ENCODE measurements at places on chromosomes 2 and 18.
A peak's percentile ranks its signal among the peaks of the same experiment; 100 is the strongest.

DNA sequence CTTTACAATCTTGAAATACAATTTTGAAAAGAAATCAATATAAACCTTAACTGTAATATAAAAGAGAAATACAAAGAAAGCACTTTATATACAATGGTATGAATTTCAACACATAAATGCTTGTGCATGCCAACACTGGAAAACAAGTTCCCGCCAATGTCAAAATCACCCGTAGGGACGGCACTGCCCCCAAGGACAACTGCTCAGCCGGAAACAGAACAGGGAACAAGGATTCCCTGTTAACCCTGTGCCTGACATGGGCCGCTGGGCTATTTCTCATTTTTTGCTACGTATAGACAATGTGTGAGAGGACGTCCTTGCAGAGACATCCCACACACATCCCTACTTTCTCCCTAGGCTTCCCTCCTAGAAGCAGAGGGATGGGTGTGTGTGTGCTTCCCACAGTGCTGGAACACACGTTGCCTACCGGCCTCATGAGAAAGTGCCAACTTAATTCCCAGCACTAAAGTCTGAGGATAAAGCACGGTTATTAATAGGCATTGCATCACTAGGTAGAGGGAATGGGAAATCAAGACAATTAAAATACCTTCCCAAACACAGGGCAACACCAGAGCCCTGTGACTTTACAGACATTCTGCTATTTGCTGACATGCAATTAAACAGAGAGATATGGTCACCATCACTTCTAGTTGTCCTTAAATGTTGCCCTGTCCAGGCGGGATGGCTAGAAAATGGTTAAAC, 14.4 kb downstream of the AFG3L2 start:
- no peak for DNase-seq

- no peak for DNase-seq
Observed at GRCh38 chr18:78031991-78032390, 782.3 kb downstream of the GALR1 start.

- no peak for DNase-seq
Observed at GRCh38 chr2:228689053-228689452, 507.6 kb upstream of the SPHKAP start.

DNA sequence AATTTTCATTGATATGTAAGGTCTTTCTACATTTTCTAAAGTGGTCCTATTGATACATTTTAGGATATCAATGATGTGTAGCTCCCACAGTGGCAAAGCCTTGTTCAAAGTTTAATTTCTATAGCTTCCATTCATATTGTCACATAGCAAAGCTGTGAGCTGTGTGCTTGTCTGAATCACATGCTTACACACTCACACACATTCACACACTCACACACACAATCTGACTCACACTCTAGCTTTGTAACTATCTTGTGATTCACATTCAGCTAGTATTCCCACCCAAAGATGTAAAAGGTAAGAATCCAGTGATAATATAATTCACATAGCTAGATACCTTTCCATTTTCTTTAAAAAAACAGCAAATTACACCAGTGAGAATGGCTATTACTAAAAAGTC, 58.7 kb downstream of the MAPRE2 start:
- DNase-seq, result no peak

GRCh38 chr2:144785253-144785652, 265.3 kb upstream of the ZEB2 start:
- DNase-seq, result no peak

DNA sequence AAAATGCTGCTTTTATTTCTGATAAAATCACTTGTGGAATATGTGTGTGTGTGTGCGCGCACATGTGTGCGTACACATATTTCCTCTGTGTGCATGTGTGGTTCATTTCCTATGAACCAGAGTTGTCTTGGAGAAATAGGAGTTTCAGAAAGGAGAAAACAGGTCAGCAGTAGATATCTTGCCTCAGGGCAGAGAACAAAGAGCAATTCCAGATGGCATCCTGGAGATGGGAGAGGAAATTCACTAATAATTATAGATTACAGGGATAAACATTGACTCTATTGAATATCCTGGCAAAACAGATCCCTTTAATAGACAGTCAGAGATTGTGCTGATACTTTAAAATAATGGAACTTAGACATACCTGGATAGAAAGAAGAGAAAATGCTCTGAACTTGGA, 298.0 kb downstream of the TRIB2 start:
- DNase-seq, result no peak

GRCh38 chr2:109437325-109438090, 176.3 kb downstream of the SEPTIN10 start:
- no peak for DNase-seq

DNA sequence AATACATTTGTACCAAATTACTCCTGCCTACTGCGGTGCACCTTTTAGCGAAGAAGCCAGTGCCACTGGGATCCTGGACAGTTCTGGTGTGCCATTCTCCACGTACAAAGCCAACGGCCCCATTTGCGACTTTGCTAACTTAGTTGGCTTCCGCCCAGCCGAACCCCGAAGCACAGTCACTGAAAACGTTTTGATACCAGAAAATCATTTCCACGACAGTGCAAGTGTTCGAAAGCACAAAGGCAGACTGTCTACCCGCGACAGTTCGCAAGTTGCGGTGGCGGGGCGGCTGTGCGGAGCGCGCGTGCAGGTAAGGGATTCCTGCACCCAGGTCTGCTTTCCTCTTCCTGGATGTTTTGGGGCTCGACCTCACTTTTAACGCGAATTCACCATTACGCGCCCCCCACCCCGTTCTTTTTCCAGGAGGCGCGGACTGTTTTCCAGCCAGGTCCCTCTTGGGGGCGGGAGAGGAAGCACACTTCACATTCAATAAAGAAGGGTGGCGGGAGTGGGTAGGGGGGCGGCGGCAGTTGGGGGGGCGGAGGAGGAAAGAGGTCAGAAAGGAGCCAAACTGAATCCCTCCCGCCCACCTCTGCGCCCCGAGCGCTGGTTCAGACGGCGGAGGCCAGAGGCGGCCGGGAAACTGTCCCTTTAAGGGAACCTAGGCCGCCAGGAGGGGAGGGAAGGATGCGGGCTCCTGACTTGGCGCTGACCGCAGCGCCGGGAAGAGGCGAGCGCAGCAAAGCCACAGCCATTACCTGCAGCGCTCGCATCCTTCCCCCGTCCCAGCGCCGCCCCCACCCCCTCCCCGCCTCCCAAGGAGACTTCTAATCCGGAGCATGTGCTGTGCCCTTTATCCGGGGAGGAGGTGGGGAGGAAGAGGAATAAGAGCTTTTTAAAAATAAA, 107.4 kb upstream of the KCTD1 start:
- DNase-seq, result peak; percentile 70

GRCh38 chr18:50651334-50651733, 91.4 kb downstream of the MAPK4 start:
- no peak for DNase-seq

DNA sequence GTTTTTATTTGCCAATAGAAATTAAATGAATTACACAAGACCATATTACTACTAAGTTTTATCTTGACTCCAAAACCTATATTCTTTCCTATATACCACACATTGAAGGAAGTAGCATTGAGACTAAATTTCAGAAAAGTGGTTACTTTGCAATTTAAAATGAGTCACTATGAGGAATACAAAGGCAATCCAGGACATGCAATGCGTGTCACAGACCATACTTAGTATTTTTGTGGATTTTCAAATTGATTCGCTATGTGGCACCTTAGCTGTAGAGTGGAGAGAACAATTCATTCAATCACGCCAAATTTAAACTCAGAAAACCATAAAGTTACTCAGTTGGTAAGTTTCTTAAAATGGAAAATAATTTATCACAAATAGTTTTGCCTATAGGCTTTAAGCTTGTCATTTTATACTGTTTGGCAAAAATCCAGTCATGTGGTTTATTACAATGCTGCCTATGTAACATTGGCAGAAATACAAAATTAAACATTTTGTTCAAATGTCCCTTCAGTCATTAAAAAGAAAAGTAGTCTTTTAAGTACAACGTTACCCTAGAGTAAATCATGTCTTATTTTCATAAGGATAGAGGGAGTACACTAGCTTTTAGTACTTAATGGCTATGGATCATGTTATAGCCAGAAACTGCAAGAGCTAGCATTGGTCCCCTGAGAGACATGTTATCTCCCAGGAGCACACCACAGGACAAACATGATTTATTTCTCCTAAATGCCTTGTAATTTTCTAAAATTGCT, 222.8 kb upstream of the CDH7 start:
- DNase-seq, result no peak

- no peak for DNase-seq
Observed at GRCh38 chr2:105379741-105380186, 19.1 kb downstream of the FHL2 start.

Data from pancreas (tissue), 10 donors.